ENCODE measurements at places on chromosomes 6 and 20.

GRCh38 chr6:33433001-33433543, 13.2 kb downstream of the SYNGAP1 start:
- no peak for DNase-seq

DNA sequence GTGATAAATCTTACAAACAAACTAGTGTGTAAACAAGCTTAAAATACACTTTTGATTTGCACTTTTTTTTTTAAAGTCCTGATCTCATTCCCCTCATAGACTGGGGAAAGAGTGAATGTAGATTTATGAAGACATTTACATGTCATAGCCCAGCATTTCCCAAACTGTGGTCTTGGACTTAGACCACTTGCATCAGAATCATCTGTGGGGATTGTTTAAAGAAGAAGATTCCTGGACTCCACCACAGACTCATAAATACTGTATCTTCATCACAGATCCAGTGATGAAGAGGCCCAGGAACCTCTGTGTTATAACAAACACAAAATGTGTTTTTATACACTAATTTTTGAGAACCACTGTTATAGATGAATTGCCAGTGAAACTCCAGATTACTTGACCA, 99.5 kb downstream of the KCNQ5 start:
- no peak for DNase-seq

- DNase-seq: no peak
Observed at GRCh38 chr6:90212274-90212673, 84.4 kb downstream of the BACH2 start.

DNA sequence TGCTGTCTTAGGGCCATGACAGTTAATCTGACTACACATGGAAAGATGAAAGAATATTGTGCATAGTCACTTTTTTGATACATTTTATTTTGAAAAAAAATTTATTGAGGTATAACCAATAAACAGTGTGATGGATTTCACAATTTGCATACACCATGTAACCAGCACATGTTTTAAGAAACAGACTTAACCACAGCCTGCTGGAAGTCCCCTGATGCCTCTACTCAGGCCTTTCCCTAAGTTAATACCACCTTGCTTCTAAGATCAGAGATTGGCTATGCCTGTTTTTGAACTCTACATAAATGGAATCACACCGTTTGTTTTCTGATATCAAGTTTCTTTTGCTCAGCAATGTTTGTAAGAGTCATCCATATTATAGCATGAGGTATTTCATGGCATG, 136.3 kb downstream of the CFAP61 start:
- no peak for DNase-seq

DNA sequence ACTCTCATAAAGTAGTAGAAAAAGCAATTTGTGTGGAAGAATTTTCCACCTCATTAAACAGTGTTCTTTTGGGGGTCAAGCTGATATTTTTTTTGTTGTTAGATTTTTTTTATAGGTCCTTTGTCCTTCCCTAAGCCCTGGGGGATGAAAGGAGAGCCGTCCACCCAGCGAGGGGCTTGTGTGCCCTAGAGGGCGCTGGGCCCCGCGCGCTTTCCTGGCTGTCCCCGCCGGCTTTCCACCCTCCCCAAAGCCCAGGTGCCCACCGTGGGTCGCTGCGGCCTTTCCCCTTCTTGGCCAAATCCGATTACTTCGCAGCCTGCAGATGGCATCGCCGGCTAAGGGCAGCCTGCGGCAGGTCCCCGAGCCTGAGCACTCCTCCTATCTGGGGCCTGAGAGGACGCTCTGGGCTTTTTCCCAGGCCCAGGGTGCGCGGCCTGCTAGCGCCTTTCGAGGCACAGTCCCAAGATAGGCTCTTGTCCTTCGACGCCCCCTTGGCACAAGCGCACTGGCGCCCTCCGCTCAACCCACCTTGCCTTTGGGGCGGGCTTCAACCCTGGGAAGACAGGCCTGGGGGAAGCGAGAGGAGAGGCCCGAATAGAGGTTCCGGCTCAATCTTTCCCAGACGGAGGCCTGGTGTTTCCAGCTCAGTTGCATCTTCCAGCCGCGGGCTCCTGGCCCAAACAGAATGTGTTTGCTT, 33.6 kb downstream of the TFAP2A start:
- DNase-seq: no peak

DNA sequence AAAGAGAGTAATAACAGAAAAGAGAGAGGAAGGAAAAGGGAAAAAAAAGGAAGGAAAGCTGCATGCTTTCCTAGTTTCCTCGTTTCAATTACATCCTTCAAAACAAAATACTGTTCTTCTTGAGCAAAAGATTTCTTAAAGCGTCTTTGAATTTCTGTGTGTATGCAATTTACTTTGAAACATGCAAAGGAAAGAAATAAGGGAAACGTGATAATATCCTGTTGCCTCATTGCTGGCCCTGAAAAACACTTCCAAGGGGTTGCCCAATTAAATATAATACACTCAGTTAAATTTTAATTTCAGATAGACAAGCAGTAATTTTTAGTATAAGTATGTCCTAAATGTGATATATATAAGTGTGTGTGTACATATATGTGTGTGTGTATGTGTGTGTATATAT, 51.2 kb upstream of the TPD52L1 start:
- DNase-seq: no peak

DNA sequence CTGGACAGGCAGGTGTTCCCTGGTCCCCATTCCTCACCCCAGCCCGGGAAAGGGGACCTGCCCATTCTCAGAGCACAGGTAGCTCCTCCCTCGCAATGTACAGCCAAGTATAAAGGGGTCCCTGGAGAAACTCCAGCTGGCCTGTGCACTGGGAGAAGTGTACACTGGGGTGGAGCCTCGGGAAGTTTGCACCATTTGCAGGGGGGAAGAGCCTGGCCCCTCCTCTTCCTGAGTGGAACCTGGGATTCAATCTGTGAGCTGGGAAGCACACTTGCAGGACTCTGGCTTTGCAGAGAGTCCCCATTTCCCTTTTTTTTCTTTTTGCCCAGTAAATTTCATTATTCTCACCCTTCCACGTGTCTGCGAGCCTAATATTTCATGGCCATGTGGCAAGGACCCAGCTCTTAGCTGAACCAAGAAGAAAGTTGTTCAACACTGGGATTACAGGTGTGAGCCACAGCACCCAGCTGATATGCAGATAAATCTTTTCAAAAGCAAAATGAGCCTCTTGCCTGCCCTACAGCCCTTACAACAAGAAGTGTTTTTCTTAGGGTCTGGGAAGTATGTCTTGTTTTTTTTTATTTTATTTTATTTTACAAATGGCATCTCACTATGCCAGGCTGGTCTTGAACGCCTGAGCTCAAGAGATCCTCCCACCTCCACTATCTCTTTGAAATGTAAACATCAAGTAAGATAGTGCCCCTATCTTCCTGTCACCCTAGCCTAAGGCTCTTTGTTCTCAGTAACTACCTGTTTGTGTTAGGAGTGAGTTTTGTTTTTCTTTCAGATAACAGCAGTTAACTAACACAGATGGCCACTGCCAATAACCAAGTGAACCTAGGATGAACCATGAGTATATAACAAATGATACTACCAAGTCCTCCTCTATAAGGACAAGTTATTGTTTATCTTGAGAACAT, 9.3 kb upstream of the RNGTT start:
- no peak for DNase-seq

DNA sequence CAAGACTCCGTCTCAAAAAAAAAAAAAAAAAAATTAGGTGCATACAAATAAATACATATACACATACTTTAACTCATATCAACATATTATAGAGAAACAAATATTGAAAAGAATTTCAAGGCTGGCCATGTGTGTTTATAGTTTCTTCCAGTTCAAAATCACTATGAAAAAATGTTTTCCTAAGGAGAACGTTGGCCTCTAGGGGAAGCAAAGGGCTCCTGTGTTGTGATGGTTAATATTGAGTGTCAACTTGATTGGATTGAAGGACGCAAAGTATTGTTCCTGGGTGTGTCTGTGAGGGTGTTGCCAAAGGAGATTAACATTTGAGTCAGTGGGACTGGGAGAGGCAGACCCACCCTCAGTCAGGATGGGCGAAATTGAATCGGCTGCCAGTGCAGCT, 182.0 kb upstream of the AGPAT4 start:
- no peak for DNase-seq

- DNase-seq: no peak
Observed at GRCh38 chr20:45432294-45432693, 16.4 kb downstream of the PIGT start.

DNA sequence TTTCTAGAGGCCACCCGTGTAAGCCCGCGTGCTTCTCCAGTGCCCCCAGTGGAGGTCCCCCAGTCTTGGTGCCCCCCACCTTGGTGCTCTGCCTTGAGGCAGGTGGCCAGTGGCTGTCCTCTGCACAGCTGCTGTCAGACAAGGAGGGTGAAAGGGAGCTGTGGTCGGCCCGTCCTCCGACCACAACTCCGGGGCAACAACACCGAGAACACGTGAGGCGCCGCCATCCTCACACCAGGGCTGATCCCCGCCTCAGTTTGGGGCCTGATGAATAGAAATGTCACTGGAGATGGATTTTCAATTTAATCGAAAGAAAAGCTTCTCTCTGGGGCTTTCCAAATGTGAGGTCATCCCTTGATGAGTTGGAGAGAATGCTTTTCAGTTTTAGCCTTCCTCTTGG, 304.6 kb downstream of the CDH4 start:
- no peak for DNase-seq

DNA sequence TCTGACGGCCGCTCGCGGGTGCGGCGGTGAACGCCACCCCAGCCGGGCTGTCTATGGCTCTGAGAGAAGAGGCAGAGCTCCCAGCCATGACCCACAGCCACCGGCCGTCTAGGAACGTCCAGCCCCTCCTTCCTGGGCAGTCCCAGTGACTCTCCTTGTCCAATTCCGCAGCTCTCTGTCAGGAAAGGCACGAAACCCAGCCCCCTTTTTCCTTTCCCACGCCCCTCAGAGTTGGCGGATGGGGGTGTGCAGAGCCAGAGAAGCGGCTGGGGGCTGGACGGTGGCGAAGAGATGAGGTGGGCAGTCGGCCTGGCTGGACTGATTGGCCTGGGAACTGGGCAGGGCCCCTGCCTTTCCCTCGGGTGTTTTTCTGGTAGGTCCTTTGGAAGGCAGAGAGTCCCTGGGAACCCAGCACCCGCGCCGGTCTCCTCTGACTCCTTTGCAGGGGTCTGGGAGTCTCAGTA, 1.5 kb downstream of the EBF4 start:
- DNase-seq: peak; percentile 55

- DNase-seq: no peak
Observed at GRCh38 chr20:40769677-40770285, 80.7 kb upstream of the MAFB start.

- DNase-seq: no peak
Observed at GRCh38 chr20:13784271-13784892, 337 bp downstream of the ESF1 start.

- no peak for DNase-seq
Observed at GRCh38 chr6:137705160-137706082, 161.6 kb upstream of the TNFAIP3 start.

Data from 8988T (cell line).